GM13977 (cell line): ENCODE measurements at places on chromosomes 5 and 9.

- DNase-seq, result no peak
These were observed 35.6 kb downstream of the PTTG1 start for GRCh38 chr5:160457252-160457651.

DNA sequence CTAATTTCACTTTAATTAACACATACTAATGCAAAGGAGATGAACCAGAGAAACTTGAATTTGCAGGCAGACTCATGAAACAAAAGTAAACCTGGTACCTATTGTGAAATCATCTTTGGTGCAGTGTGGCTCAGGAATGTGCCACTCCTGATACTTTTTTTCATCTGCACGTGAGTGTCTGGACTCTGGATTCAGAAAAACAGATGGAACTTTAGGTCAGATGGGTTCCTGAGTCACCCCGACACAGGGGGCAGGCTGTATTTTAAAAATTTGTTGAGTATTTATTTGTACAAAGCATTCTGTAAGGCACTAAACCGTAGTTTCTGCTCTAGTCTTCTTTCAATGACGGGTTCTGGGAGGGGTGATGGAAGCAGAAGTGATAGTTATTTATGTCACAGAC is 52.2 kb upstream of the TUT7 start:
- DNase-seq, result no peak

- no peak for DNase-seq
These were observed 45.1 kb upstream of the TRIO start for GRCh38 chr5:14097998-14098471.

- DNase-seq, result no peak
These were observed 74.6 kb downstream of the DOCK2 start for GRCh38 chr5:169711551-169712225.

GRCh38 chr5:155252717-155253116 is 239.2 kb downstream of the KIF4B start:
- no peak for DNase-seq

DNA sequence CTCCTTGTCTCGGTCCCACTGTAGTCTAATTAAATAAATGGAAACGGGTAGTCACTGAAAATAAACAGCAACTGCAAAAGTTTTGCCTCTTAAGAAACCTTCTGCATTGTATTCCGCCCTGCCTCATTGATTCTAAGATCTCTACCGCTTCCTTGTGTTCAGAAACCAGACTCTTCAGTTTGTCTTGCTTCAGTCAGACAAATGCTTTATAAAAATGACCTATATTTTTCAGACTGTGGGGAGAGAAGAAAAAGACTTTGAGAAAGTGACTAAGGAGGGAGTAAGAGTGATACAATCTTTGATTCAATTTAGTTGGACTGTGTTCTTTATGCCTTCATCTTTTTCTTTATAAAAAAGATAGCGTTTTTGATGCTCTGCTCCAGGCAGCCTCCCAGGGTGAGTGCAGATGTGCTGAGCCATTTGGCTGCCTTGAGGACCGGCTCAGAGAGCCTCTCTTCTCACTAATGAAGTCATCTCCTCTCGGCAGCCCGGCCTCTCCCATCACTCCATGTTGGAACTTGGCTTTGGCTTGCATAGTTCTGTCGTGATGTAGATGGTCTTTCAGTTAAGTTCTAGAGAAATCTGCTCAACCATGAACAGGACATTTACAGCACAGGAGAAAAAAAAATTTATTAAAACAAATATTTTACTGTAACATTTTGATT is 4.0 kb upstream of the VCAN start:
- no peak for DNase-seq

GRCh38 chr5:45696206-45696836 is at the start of gene HCN1:
HCN1 (minus strand) TSS chr5:45696380.
- peak; percentile 30 for DNase-seq

DNA sequence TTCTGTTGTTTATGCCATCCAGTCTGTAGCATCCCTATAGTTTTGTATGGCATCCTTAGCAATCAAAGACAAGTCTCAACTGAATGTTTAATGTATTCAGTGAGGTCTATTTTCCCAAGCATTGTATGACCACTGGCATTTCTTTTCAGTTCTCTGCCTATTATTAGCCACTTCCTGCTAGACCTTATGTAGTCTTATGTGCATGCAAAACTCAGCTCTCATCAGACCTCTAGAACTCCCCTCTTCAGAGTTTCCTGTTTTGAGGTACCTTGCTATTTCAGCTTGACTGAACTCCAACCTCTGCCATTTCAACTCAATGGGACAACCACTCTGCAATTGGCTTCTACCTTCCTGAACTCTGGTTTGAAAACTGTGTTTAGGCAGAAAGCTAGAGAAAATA is 113.2 kb downstream of the SLC25A46 start:
- no peak for DNase-seq

- DNase-seq, result no peak
These were observed 469.1 kb downstream of the ZSWIM6 start for GRCh38 chr5:61801174-61801573.

DNA sequence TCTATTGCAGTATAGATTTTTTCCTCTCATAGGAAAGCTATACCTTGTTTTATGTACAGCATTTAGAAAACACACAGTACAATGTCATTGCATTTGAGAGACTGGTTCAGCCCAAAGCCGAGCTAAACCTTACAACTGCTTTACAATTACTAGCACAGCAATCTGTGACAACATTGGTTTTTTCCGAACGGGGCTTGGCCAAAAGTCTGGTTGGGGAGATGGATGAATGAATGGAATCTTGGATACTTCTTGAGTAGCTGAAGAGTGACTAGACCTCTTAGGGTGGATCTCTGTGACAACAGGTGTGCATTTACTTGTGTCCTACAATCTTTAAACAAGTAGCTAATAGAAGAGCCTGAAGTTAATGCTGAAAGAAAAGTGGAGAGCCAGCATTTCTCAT is 1.2 kb downstream of the SGCD start:
- DNase-seq, result no peak

- no peak for DNase-seq
These were observed 97.5 kb upstream of the ARAP3 start for GRCh38 chr5:141779503-141779973.

- no peak for DNase-seq
These were observed 18.9 kb upstream of the SLC30A5 start for GRCh38 chr5:69074664-69075521.

DNA sequence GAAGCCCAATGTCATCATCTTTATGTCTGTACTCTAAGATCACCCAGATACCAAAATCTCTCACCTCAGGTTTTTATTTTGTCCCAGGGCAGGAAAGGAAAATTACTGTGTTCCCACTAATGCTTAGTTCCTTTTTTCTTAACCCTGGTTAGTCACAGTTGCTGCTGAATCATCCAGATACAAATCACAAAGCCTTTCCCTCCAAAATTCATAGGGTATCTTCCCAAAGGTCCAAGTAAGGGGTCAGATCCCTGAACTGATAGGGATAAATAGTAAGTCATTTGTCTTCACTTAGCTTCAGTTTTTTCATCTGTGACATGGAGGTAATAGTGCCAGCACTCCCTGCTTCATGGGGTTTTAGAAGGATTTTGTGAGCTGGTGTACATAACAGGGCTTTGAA is 2.2 kb downstream of the PLCXD3 start:
- no peak for DNase-seq

GRCh38 chr5:15993919-15994318 is 185.7 kb downstream of the MARCHF11 start:
- DNase-seq, result no peak

GRCh38 chr5:96177303-96177869 is 215.7 kb upstream of the ELL2 start:
- peak; percentile 50 for DNase-seq

DNA sequence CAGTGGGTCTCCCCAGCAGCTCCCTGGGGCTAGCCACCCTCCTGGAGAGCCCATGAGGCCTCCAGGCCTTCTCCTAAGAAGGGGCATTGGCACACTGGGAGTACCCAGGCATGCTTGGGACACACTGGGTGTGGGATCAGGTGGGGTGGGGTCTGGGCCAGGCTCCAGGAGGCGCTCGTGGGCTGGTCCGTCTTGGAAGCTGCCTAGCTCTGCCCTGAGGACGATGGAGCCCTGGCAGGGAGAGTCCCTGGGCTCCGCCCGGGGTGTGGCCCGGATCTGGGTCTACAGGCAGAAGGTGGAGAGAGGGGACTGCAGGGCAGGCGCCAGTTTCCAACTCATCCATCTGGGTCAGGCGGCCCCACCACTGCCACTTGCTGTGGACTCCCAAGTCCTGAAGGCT is 2.4 kb downstream of the PRRX2 start:
- no peak for DNase-seq

DNA sequence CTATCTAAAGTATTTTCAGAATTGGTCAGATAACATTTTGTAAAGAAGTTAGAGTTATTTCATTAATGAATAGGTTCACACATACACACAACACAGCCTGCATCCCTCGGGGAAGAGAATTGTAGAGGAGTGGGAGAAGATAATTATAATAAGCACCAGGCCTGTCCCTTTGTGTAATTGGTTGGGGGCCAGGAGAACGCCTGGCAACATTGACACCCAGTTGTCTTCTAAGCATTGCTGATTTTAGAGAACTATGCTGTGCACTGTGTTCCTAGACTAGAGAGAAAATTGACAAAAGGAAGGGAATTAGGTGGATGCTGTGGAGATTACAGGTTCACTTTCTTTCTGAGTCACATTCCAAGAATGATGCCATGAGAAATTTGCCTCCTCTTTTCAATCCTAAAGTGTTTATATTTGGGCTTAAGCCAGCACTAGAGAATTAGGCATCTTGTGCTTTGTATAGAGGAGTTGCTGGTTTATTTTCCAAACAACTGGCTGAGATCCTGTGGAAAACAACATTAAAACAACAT is 247.6 kb downstream of the COX7C start:
- DNase-seq, result no peak

GRCh38 chr5:139946440-139946839 is 96.7 kb downstream of the NRG2 start:
- DNase-seq, result no peak

DNA sequence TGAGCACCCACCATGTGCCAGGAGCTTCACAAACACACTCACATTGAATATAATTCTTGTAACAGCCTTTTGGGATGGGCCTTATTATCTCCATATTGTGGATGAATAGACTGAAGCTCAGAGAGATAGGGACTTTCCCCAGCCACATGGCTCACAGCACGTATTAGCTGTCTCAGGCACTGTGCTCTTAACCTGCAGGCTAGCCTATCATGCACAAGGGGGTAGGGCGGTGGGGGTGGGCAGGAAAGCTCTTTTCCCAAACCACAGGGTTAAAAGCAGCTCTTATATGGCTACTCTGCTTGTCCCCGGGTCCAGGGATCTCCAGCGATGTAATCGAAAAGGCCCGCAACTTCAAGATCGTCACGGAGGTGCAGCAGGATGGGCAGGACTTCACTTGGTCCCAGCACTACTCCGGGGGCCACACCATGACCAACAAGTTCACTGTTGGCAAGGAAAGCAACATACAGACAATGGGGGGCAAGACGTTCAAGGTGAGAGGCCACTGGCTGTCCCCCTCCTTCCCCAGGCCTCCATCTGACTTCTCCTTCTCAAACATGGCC is 2.6 kb downstream of the FABP6 start:
- DNase-seq, result no peak

DNA sequence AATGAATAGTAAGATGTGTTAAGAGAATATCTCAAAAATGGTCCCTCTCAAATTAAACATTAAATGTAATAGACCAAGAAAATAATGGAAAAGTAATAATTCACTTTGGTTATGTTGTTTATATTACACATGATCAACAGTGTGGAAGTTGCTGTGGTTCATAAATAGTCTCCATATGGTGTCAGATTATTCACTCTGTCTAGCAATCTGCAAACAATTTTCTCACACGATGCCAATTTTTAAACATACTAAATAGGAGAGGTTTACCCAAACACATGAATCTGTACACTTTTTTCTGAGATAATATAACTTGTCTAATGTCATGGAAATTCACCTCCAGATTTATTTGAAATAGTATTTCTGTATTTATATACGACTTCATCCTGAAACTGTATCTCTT is 217.4 kb upstream of the FBXL7 start:
- no peak for DNase-seq

- DNase-seq, result no peak
These were observed 193.1 kb downstream of the DCP2 start for GRCh38 chr5:113169720-113170119.

- DNase-seq, result no peak
These were observed 84.3 kb upstream of the RAPGEF1 start for GRCh38 chr9:131824155-131824594.

DNA sequence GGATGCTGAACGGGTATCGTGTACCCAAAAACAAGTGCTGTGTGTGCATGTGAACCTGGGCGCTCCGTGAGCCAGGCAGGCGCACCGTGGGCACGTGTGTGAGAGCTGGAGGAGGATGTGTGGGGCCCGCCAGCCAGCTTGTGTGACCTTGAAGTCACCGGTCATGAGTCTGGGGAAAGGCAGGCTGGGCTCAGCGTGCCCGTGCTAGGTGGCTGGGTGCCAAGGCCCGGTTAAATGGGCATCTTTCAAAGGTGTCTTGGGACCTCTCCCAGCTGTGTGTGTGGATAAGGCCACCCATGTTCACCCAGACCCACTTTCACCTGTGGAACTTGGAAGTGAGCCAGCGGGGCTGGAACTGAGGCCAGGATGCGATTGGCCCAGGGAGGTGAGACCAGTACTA is 3.4 kb downstream of the KCNT1 start:
- DNase-seq, result no peak

- DNase-seq, result peak; percentile 66
These were observed 219.6 kb upstream of the RORB start for GRCh38 chr9:74277532-74277931.

DNA sequence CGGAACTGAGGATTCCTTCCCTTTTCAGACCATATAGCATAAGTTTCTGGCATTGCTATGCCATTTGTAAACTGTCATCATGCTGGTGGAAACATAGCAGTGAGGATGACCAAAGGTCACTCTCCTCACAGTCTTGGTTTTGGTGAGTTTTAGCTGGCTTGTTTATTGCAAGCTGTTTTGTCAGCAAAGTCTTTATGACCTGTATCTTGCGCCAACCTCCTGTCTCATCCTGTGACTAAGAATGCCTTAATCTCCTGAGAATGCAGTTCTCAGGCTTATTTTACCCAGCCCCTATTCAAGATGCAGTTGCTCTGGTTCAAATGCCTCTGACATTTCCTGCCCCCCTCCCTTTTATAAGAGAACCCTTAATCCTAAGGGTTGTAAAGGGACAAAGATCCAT is 26.7 kb upstream of the GRIA1 start:
- no peak for DNase-seq

- DNase-seq, result no peak
These were observed 56.9 kb downstream of the GPR107 start for GRCh38 chr9:130110596-130111021.

GRCh38 chr5:138610415-138610917 is 35.3 kb upstream of the HSPA9 start:
- DNase-seq, result no peak

DNA sequence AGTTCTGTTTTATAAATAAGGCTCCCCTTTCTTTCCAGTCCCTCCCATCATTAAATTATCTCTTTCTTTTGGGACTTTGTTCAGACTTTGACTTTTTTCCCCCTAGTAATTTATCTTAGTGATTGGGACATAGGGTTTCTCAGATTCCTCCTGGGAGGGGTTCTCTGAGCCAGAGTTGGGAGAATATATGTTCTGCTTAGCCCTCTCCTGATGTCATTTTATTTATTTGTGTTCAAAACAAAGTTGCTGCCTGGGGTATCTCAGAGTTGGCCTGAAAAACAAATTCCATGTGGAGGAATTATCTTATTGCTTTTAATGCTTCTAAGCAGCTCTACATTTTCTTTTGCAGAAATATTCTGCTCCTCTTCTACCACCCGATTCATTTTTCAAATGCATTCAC is 211.0 kb downstream of the PCSK5 start:
- no peak for DNase-seq
